GM04503 (cell line): ENCODE measurements at places on chromosomes 1 and 21.

DNA sequence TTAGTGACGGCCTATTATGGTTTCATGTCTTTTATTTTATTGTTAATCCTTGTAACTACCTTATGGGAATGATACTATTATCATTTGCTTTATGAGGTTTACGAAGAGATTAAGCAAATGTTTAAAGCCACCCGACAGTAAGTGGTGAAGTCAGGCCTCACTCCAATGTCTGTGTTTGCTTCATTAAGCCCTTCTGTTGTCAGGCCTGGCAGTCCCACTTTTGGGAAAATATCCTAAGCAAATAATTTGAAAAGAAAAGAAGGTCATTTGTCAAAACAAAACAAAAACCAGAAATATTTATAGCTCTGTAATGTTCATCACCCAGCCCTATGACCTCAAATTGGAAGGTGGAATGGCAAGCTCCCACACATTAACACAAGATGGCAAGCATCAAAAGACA, 40.7 kb upstream of the USP24 start:
- no peak for DNase-seq

- DNase-seq: no peak
These were observed 524.9 kb upstream of the CHRM3 start for GRCh38 chr1:238861342-238862066.

DNA sequence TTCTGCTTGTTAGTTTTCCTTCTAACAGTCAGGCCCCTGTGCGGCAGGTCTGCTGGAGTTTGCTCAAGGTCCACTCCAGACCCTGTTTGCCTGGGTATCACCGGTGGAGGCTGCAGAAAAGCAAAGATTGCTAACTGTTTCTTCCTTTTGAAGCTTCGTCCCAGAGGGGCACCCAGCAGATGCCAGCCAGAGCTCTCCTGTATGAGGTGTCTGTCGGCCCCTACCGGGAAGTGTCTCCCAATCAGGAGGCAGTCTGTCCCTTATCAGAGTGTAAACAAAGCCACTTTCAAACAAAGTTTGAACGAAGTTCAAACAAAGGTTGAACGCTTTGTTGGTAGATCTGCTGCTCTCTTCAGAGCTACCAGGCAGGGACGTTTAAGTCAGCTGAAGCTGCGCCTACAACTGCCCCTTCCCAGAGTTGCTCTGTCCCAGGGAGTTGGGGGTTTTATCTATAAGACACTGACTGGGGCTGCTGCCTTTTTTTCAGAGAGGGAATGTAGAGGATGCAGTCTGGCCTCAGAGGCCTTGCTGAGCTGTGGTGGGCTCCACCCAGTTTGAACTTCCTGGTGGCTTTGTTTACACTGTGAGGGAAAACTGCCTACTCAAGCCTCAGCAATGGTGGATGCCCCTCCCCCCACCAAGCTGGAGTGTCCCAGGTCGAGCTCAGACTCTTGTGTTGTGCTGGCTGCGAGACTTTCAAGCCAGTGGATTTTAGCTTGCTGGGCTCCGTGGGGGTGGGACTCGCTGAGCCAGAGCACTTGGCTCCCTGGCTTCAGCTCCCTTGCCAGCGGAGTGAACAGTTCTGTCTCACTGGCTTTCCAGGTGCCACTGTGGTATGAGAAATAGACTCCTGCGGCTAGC, 401.8 kb downstream of the SRGAP2C start:
- DNase-seq: no peak

GRCh38 chr1:47468709-47469389, 31.0 kb downstream of the FOXD2 start:
- no peak for DNase-seq

- no peak for DNase-seq
These were observed 446.6 kb downstream of the PLA2G4A start for GRCh38 chr1:187275346-187275745.

DNA sequence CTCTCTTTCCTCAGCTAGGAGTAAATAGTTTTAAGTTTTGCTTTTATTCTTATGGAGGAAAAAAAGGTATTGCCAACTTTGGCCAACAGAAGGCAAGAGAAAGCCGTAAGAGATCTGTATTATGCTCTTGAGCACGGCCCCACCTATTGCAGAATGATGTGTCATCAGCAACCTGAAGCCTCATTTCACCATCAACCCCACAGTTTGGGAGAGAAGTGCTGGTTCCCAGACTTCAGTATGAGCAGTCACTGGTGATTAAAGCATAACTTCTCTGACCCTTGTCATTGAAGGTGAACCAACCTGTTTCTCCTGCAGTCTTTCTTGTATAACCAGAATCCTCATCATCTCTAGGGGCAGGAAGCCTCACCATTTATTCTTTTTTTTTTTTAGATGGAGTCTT, 100.2 kb downstream of the SIPA1L2 start:
- no peak for DNase-seq
